ENCODE measurements at places on chromosomes 13 and 19.

- DNase-seq: peak; percentile 32
Measured at GRCh38 chr19:14023404-14024235, 4.3 kb upstream of the RLN3 start.

- DNase-seq: peak; percentile 76
Measured at GRCh38 chr13:44271915-44272341, 101.7 kb upstream of the SERP2 start.

GRCh38 chr19:49881672-49882394, 4.3 kb downstream of the TBC1D17 start:
- no peak for DNase-seq

DNA sequence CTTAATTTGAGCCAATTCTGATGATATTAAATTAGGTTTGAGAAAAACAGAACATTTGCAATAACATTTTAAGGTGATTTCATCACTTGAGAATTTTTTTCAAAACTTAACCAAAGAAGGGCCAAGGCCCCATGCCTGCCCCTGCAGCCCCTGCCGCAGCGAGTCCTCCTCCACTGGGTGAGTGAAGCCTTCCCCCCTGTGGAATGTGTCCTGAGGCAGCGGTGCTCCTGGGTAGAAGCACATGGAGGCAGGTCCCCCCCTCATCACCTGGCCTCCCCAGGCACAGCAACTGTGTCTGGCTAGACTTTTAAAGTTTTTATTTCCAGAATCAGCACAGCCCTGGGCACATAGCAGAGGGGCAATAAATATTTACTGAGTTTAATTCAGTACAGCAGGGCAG, 10.8 kb downstream of the SOX1 start:
- no peak for DNase-seq

- no peak for DNase-seq
Measured at GRCh38 chr13:79830426-79830825, 349.5 kb downstream of the NDFIP2 start.
